Motor neuron (in vitro differentiated cells): ENCODE measurements at places on chromosomes 1 and 21. TPM values are rescaled to one million over a fixed set of nuclear protein-coding genes. Genes with fewer than 3 reads are reported as not detected.

LRRC8B gene
- 4.0 and 4.2 TPM in 2 replicates for total RNA-seq

SH2D5 gene
- total RNA-seq = 0.41 and 0.43 TPM in 2 replicates

DNA sequence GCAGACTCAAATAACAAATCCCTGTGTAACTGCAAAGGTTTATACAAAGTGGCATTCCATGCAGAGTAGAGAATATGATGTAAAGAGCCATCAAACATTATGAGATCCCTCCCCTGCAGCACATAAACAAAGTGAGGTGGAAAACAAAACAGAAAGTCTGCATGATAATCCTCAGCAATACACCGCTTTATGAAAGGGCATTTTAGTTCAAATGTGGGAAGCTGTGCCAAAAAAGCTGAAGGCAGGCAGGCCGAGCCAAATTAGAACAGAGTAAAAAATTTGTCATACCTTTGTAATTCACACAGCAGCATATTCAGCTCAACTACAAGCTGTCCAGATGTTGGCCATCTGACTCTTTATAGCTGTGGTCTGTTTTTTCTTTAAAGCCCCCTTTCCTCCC lies 113.5 kb downstream of the LHX9 start:
- ATAC-seq = no peak

DNA sequence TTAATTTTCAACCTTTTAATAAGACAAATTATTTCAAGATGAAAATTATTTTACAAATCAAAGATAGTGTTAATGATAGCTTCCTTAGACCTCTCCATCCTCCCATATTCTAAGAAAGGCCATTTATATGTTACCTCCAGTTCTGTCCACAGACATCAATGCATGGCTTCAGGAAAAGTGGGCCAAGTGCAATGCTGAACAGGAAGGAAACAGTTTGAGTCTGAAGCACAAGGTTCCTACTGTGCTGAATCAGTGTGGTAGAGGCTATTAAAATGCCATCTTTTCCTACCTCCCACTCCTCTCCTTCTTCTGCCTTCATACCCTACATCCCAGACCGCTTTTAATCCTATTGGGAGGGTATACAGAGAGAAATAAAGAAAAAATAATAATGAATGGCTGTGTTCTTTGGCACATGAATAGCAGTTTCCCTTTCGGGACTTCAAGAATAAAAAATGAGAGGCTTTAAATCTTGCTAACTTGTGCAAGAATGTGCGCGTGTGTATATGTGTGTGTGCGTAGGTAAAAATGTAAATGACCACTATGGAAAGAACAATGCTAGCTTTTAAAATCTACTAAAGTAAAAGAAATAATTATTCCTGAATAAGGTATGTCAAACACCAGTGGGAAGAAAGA lies 62.6 kb upstream of the C1orf105 start:
- ATAC-seq = no peak

- no peak for ATAC-seq
Measured at GRCh38 chr1:87929906-87930305, 601.2 kb downstream of the LMO4 start.

- ATAC-seq = peak; percentile 9
Measured at GRCh38 chr1:112817555-112818373, 102.6 kb upstream of the PPM1J start.

GRCh38 chr1:203777596-203777995 lies 12.6 kb downstream of the LAX1 start:
- ATAC-seq = no peak

DNA sequence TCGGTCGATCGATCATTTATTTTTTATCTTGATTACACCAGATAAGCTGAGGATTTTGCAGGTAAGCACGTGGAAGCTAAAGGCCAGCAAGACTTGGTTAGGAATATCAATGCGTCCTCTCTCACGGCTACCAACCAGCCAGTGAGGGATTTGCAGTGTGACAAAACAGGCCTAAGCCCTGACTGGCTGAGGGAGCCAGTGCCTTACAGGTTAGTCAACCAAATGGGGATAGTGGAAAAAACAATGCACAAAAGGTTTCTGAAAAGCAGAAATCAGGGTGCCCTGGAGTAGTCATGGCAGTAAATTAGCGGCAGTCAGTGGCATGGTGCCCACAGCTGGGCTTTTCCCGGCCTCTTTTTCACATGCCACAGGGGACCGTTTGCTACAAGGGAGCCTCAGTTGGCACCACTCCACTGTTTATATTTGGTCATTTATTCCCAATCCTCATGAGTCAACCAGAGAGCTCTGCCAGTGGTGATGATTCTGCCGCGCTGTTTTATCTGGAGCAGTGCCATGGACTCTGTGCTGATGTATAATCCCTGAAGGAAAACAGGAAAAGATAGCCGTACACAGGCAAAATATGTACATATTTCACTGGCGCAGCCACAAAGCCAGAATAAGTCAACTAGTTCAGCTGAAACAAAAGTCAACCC lies 167.6 kb downstream of the RHOU start:
- peak; percentile 16 for ATAC-seq

GRCh38 chr1:175562452-175562851 lies 180.9 kb downstream of the TNR start:
- no peak for ATAC-seq

DNA sequence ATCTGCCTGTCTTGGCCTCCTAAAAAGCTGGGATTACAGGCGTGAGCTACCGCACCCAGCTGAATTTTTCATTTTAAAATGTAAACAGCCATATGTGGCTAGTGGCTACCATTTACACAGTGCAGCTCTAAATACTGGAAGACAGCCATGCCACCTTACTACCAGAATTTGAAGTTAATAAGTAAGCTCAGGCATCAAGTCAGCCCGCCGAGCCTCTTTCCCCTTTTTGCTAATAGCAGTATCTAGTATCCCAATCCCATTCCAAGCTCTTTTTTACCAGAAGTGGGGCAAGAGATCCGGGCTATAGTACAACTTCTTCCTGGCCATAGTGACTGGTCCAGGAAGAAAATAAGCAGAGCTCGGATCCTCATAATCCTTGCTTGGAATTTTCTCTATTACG lies 15.1 kb downstream of the TAF13 start:
- ATAC-seq = no peak

DNA sequence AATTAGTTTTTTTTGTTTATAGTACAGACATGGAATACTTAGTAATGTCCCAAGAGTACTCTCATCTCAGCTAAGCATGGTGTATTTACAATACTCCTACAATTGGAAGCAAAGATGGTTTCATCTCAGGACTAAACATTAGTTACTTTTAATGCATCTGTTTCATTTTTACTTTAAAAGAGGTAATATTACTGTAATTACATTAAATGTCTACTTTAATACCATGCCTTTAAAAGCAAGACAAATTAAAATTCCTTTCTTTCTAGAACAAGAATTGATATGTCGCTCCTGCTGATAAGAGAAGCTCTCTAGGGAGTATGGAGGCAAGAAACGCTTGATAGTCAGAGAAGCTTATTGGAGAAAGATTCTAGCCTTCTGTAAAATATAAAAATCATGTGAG lies 284.9 kb upstream of the ADAMTS5 start:
- ATAC-seq = no peak
